Naive thymus-derived CD4-positive, alpha-beta T cell (primary cell): ENCODE measurements at places on chromosomes 7 and 10. TPM values are rescaled to one million over a fixed set of nuclear protein-coding genes. Genes with fewer than 3 reads are reported as not detected.

The SYCE1 gene
- total RNA-seq, result not detected

The CHAT gene
- total RNA-seq, result not detected

The SORCS1 gene
- total RNA-seq, result not detected

The MMP21 gene
- total RNA-seq, result 0.84 TPM

The IFIT2 gene
- total RNA-seq, result 16.4 TPM

The PVRIG gene
- total RNA-seq, result 32.1 TPM

The AKR1C2 gene
- total RNA-seq, result not detected

The CUBN gene
- 7.0 TPM for total RNA-seq
